ENCODE measurements at places on chromosomes 3 and 15.
A peak's percentile ranks its signal among the peaks of the same experiment; 100 is the strongest.

DNA sequence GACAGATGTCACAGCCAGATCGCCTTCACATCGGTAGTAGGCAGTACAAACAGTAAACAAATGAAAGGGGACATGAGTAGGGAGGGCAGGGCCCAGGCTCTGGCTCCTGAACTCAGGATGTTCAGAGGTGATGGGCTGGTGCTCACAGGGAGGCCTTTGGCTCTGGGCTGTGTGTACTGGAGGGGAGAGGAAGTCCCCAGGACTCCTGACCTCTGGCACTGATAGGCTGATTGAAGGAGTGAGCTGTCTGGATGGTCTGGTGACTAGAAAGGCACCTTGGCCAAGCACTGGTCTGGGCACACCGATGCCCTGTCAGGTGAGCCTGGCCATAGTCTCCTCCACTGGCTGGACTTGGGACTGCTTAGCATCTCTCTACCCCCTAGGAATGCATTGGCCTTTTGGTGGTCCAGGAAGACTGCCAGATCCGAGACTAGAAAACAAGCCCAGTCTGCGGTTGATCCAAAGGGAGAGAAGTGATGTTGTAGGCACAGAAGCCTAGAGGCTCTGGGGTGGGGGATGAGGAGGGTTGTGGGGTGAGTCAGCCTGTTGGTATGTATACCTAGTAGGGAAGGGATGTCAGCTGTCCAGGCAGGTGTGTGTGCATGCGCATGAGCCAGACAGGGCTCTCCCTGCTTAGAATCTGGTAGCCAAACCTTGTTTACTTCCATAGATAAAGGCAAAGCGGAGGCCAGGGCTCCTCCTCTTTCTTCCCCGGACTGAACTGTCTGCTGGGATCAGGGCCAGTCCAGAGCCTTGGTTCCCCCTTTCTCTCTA is 1.9 kb downstream of the SPINT1 start:
- DNase-seq = peak; percentile 31

DNA sequence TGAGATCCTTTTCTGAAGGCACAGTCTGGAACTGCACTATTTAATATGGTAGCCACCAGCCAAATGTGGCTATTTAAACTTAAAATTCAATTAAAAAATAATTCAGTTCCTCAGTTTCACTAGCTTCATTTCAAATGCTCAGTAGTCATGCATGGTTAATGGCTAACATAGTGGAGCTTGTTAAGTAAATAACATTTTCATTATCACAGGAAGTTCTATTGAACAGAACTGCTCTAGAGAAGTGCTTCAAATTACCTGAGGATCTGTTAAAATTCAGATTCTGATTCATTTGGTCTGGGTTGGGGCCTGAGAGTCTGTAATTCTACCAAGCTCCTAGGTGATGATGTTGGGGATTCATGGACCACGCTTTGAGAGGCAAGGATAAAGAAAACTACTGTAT is 109.6 kb upstream of the THRB start:
- no peak for DNase-seq

- no peak for DNase-seq
Measured at GRCh38 chr15:64740311-64741170, 34.8 kb downstream of the RBPMS2 start.

- DNase-seq = no peak
Measured at GRCh38 chr3:131303848-131304247, 77.7 kb upstream of the NUDT16 start.

DNA sequence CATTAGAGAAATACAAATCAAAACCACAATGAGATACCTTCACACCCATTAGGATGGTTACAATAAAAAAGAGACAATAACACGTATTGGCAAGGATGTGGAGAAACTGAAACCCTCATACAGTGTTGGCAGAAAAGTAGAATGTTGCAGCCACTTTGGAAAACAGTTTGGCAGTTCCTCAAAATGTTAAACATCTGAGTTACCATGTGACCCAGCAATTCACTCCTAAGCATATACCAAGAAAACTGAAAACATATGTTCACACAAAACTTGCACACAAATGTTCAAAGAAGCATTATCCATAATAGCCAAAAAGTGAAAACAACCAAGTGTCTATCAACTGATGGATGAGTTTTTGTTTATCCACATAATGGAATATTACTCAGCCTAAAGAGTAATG is 166.9 kb upstream of the FAM3D start:
- DNase-seq = no peak

GRCh38 chr3:8769088-8769822 is at the start of gene OXTR:
Gene OXTR (minus strand): TSS chr3:8769613. CDS start chr3:8768187, 1,426 bp downstream.
- DNase-seq = peak; percentile 27
